ENCODE measurements at places on chromosomes 11 and 22.

- no peak for DNase-seq
Observed at GRCh38 chr11:56846631-56847576, 98.4 kb upstream of the OR9G4 start.

GRCh38 chr11:31022080-31022479 is 347.5 kb downstream of the DCDC1 start:
- DNase-seq, result no peak

DNA sequence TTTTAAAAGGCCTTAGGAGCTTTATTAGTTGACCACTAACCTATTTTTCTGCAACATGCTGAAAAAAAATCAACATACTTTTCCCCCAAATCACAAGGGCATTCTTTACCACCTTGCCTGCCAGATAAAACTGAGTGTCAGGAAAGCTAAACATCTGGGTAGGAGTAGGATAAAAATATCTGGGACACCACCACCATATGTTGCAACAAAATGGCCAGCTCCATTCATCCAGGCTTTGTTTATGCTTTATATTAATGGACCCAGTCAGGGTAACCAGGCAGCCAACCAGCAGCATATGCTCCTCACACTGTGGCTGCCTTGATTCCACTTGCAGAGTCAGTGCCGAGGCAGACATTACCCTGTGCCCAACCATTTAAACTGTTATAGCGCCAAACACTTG is 1024.5 kb downstream of the LRRC4C start:
- DNase-seq, result no peak

DNA sequence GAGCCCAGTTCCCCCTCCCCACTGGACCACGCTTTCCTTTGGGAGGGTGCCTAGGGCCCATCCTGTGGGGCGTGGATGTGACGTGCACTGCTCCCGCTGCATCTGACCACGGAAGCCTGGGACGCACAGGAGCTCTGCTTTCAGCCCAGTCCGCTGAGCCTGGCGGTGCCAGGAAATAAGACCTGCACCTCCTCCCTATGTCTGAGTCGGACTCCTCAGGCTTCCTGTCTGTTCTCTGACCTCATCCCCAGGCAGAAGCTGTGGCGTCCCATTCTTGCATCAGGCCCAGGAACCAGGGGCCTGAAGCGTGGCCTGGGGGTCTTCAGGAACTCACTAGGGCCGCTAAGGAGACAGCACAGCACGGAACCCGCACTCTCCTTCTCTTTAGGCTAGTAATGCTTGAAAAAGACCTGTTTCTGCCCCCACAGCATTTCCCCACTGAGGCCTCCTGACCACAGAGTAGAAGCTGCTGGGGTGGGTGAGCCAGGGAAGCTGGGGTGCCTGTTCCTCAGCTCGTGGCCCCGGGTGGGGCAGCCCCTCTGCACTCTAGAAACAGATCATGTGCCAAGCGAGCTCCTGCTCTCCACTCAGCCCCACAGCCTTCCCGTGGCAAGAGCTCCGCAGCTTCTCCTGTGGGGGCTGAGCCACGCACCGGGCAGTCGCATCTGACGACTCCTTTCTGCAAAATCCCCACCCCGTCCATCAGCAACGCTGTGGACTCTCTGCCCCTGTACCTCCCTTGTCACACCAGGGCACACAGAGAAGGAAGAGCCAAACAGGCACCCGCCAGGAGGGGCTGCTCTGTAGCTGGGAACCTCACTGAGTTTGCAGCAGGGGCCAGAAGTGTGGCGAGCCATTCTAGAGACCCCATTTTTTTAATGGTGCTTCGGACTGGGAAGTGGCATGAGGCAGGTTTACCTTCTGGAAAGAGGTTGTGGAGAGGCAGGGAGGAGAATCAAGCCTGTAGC is 22.6 kb downstream of the MOV10L1 start:
- DNase-seq, result no peak

GRCh38 chr11:95930948-95931347 is 7.0 kb upstream of the MTMR2 start:
- no peak for DNase-seq

Measured in muscle of back (tissue), 13 donors.